Stimulated activated CD4-positive, alpha-beta T cell treated with anti-CD3 and anti-CD28 coated beads, Interleukin-15, amount 100 ng/mL, for 1 hour (primary cell): ENCODE measurements at places on chromosomes 16 and 17.

- no peak for DNase-seq
Observed at GRCh38 chr16:82524976-82525375, 101.8 kb upstream of the CDH13 start.

- no peak for DNase-seq
Observed at GRCh38 chr16:72060405-72060804, 2.6 kb upstream of the HPR start.

DNA sequence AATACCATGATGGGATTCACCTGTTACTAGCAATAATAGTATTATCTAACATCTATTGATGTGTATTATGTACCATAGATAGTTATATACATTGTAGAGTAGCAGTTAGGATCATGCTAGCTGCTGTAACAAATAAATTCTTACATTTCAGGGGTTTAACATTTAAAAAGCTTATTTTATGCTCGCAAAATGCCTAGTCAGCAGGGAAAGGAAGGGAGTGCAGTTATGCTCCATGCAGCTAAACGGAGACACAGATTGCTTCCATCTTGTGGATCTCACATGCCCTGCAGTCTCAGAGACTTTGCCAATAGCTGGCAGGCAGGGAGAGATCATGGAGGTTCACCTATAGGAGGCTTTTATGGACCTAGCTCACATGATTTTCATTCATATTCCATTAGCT, 364.1 kb downstream of the TOX3 start:
- DNase-seq = no peak

- DNase-seq = no peak
Observed at GRCh38 chr17:2801841-2802240, 5.6 kb downstream of the RAP1GAP2 start.
